ENCODE measurements at places on chromosomes 4 and X. TPM values are rescaled to one million over a fixed set of nuclear protein-coding genes. Genes with fewer than 3 reads are reported as not detected.

DNA sequence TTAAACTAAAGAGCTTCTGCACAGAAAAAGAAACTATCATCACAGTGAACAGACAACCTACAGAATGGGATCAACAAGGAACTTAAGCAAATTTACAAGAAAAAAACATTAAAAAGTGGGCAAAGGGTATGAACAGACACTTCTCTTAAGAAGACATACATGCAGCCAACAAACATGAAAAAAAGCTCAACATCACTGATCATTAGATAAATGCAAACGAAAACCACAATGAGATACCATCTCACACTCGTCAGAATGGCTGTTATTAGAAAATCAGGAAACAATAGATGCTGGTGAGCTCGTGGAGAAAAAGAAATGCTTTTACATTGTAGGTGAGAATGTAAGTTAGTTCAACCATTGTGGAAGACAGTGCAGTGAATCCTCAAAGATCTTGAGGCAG is 27.8 kb downstream of the PAPSS1 start:
- H3K4me3 ChIP-seq, result no peak overlapping the region
- peaks cover 6% of the 10 kb centered on the region for H3K36me3 ChIP-seq
- DNase-seq, result no peak
- H3K27ac ChIP-seq, result no peak overlapping the region
- no peaks in the 10 kb centered on the region for H3K27me3 ChIP-seq

DNA sequence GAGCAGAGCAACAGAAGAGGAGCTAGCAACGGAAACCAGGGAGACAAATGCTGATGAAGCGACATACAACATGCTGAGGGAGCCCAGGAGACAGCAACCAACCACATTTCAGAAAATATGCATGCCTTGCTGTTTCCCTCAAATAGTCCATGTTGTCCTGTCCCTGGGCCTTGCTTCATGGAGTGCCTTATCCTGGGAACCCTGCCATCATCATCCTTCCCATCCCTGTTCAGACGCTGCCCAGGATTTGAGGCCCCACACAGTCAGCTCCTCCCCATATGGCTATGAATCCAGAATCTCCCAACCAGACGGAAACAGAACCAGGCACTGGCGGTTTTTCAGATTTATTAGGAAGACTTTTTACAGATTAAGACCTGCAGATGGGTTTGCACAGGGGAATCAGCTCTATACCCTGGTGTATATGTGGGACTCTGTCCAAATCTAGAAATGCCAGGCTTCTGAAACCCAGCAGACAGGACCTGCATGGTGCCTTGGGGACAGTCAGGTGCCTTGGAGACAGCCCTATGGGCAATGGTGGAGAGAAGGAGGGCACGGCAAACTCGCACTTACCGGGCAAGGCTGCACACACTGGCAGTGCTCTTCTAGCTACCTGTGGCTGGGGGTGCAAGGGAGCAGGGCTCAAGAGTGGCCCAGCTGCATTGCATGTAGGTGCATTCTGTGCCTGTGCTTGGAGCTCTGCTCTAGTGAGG is 199.7 kb upstream of the MAMLD1 start:
- H3K36me3 ChIP-seq, result no peaks in the 10 kb centered on the region
- H3K4me3 ChIP-seq, result no peak overlapping the region
- H3K27me3 ChIP-seq, result no peaks in the 10 kb centered on the region

Gene PAGE2B
- not detected for total RNA-seq

DNA sequence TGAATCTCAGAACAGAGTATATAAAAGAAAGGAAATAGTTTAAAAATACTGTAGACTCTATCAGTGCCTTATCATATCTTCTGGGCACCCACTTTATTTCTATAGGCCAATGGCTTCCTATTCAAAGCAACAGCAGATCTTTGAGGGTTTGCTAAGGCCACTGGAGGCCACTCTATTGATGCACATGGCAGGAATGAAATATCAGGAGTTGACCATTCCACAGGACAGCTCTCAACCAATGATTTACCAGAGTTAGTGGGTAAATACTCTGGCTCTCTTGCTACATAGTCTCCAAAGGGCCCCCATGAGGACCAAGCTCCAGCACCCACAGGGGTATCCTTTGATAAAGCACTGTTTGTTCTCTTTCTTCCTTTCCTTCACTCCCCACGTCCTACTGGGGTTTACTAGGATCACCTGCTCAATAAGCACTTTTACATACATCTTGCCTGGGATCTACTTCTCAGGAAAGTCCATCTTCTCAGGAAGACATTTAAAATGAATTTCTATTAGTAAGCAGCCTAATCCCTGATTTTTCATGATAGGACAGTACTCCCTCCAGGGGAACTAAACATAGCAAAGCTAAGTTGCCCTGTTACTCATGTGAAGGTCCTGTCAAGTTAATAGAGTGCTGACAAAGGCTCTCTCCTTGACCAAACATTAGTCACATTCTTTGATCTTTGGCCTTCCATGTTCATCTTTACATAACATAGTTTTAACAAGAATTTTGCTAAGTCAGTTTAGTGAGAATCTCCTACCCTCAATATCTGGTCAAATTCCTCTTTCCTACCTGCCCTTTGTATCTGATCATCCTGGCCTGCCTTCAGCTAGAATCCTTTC is 459.7 kb downstream of the GRXCR1 start:
- no peak for DNase-seq
- no peaks in the 10 kb centered on the region for H3K4me1 ChIP-seq
- H3K27me3 ChIP-seq, result no peaks in the 10 kb centered on the region
- H3K27ac ChIP-seq, result no peak overlapping the region
- H3K36me3 ChIP-seq, result no peaks in the 10 kb centered on the region

Gene TEC
- total RNA-seq, result 4.5 TPM

GRCh38 chr4:764405-765169 is 59.0 kb downstream of the PCGF3 start:
- no peaks in the 10 kb centered on the region for H3K4me1 ChIP-seq
- no peak overlapping the region for H3K4me3 ChIP-seq

Gene RASL11B
- total RNA-seq, result not detected

- H3K27me3 ChIP-seq, result no peaks in the 10 kb centered on the region
- no peaks in the 10 kb centered on the region for H3K36me3 ChIP-seq
These were observed 240.3 kb upstream of the ANXA3 start for GRCh38 chr4:78311306-78311705.

DNA sequence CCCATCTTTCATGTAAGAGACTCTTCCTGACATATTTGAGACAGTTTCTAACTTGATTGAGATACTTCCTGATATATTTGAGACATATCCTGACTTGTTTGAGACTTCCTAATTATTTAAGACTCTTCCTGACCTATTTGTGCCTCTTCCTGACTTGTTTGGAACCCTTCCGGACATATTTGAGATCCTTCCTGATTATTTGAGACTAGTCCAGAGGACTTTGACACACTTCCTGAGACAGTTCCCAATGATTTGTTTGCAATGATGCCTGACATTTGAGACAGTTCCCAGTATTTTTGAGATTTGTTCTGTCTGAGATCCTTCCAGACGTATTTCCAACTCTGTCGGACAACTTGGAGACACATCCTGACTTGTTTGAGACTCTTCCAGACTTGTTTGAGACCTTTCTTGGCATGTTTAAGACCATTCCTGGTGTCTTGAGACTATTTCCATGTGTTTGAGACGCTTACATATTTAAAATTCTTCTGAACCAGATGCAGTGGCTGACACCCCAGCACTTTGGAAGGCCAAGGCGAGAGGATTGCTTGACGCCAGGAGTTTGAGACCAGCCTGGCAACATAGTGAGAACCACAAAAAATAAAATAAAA is 118.9 kb upstream of the USP9X start:
- DNase-seq, result no peak
- no peak overlapping the region for H3K4me3 ChIP-seq
- no peak overlapping the region for H3K27ac ChIP-seq
- H3K4me1 ChIP-seq, result no peaks in the 10 kb centered on the region

GRCh38 chrX:18548996-18549395 is 122.9 kb downstream of the RS1 start:
- H3K4me3 ChIP-seq, result no peak overlapping the region
- DNase-seq, result no peak
- no peaks in the 10 kb centered on the region for H3K27me3 ChIP-seq
- H3K27ac ChIP-seq, result no peak overlapping the region

DNA sequence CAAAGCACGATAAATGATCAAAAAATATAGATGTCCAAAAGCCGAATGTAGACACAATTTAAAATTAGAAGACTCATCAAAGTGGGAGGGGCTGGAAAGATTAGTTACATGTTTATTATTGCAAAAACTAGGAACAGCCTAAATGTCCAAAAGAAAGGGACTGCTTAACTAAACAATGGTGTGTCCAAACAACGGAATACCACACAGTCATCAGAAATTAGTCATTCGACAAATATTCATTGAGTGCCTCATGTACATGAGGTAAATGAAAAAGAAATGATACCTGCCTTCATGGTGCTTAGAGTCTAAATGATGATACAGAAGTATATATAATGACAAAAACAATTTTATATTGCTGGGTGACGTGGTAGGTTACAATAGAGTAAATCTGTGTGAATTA is 139.7 kb downstream of the MAML3 start:
- H3K36me3 ChIP-seq, result no peaks in the 10 kb centered on the region
- no peak for DNase-seq
- no peaks in the 10 kb centered on the region for H3K27me3 ChIP-seq
- no peak overlapping the region for H3K27ac ChIP-seq

DNA sequence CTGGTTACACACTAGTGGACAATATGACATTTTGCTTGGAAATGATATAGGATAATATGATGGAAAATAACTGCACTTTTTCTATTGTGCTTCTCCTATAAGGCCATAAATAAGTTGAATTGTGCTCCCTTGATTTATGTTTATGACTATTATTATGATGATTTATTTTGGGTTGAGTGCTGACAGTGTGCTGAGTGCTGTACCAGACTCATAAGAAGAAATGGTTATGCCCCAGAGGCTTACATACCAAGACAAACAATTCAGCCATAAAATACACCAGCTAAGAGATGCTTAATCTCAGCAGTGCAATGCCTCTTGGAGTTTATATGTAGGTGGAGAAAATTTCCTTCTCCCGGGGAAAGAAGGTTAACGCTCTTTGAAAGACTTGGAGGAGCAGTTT is 199.8 kb upstream of the NOCT start:
- no peaks in the 10 kb centered on the region for H3K4me1 ChIP-seq
- DNase-seq, result no peak
- no peak overlapping the region for H3K27ac ChIP-seq
- no peaks in the 10 kb centered on the region for H3K27me3 ChIP-seq

- H3K4me3 ChIP-seq, result no peak overlapping the region
- H3K36me3 ChIP-seq, result no peaks in the 10 kb centered on the region
- H3K4me1 ChIP-seq, result no peaks in the 10 kb centered on the region
- DNase-seq, result no peak
These were observed 1137.7 kb upstream of the TENM3 start for GRCh38 chr4:181105487-181105886.

DNA sequence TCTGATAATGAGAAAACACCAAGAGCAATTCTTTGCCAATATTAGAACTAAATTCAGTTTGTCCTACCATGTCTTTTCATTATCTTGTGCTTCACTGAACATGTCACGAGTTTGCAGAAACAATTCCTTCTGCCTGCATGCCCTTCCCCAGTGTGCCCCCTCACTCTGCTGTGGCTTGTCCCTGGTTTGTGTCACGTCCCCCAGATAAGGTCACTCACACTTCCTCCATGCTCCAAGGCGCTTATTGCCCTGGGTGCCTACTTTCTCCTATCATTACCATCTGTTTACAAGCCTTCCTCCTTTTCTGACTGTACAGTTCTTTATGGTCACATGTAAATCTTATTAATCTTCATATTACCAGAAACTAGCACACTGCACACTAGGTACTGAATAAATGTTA is 394.1 kb downstream of the KCNIP4 start:
- H3K4me3 ChIP-seq, result no peak overlapping the region
- H3K27ac ChIP-seq, result no peak overlapping the region
- H3K27me3 ChIP-seq, result no peaks in the 10 kb centered on the region
- DNase-seq, result no peak

Gene CT47A1
- not detected for total RNA-seq

Data from ascending aorta (tissue), 2 donors.